ENCODE measurements at places on chromosomes 4 and X. TPM values are rescaled to one million over a fixed set of nuclear protein-coding genes. Genes with fewer than 3 reads are reported as not detected.

DNA sequence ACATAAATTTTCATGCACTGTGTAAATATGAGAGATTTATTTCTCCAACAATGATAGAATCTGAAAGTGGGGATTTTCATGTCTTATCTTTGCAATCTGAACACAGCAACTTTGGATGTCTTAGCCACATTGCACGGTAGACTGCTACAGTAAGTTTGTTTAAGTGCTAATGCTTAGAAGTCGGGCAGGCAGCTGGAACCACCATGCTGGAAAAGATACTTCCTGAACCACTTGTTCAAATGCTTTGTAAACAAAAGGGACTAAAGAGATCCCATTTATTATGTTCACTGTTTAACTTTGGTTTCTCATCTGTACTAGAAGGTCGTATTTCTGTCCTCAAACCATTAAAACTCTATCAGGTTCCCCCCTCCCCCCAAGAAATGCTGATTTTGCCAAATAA lies 555.9 kb upstream of the DIPK2B start:
- no peak for DNase-seq

GRCh38 chrX:94265323-94265722 lies 591.3 kb downstream of the FAM133A start:
- no peak for DNase-seq

Gene DCAF12L1
- total RNA-seq, result 5.6 TPM

GRCh38 chr4:144564358-144564757 lies 81.6 kb upstream of the HHIP start:
- DNase-seq, result no peak

GRCh38 chrX:38664285-38664684 lies 102.9 kb downstream of the TSPAN7 start:
- DNase-seq, result peak; percentile 49

DNA sequence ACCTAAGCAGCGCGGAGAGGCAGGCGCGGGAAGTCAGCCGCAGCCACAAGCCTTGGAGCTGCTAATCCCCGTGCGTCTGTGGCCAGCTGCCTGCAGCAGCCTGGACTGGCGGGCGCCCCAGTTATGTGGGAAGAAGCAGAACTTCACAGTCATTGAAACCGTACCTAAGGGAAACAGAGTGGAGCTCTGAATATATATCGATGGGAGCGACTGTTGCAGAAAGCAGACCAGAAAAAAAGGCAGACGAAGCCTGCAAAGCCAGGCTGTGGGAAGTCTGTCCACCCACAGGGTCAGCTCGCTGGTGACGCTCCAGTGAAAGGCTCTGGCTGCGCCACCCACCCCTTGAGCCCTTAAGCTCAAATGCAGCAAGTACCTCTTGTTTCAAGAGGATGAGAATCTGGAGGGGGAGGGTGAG lies 24.7 kb downstream of the KCNE5 start:
- peak; percentile 32 for DNase-seq

DNA sequence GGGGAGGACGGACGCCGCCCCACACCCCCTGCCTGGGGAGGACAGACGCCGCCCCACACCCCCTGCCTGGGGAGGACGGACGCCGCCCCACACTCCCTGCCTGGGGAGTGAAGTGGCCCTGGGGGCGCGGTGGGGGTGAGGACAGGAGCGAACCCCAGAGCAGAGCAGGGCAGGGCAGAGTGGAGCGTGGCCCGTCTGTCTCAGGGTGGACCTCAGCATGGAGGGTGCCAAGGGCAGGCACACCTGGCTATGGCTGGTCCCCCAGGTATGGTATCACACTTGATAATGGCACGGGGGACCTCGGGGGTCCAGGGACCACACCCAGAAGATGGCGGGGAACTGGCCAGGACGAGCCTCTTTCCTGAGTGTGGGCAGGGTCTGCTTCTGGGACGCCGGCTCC lies 9.6 kb downstream of the LRPAP1 start:
- no peak for DNase-seq

DNA sequence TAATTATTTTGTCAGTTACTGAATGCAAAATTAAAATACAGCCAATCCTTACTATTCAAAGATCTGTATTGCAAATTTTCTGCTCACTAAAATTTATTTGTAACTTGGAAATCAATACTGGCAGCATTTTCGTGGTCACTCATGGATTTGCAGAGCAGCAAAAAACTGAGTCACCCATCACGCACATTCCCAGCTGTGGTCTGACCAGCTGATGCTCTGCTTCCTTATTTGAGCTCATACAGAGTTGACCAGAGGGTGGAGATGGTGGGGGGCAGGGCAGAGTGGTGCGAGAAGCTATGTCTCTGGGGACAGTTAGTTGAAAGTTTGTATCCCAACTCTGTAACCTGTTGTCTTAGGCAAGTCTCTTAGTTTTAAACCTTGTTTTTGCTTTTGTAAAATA lies 214.8 kb downstream of the SPCS3 start:
- no peak for DNase-seq

DNA sequence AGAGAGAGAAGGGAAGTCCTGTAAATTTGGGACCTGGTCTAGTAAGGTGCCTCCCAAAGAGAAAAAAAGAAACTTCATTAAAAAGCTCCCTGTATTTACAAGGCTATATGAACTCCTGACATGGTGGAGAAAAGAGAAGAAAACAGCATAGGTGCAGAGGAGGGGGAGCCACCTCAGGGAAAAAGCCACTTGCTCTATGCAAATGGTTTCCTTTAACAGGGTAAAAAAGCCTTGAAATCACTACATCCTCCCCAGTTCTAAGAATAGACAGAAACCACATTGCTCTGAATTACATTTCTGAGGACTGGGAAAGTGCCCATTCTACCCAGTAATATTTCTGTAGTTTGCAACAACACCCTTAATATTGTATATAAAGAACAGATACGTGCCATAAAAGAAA lies 165.5 kb downstream of the KLF8 start:
- no peak for DNase-seq

DNA sequence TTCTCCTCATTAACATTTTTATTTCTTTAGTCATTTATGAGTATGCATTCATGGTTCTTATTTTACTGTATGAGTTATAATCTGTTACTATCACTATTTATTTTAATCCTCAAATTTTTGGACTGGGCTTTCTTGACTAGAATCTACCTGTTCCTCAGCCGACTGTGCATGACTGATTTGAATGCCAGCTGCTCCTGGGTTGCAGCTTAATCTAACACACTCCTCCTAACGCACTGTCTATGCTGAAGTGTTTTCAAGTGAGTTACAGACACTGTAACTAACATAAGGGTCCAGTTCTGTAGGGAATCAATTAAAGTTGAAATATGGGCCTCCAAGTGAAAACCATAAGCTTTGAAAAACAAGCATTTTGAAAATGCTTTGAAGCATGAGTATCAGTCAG lies 137.4 kb upstream of the ARSJ start:
- DNase-seq, result no peak

Gene SFRP2
- total RNA-seq, result 214 TPM

Gene SHISA3
- total RNA-seq, result 6.6 TPM

- DNase-seq, result no peak
Observed at GRCh38 chr4:24570172-24570571, 14.2 kb downstream of the DHX15 start.

GRCh38 chr4:26009502-26009901 lies 95.5 kb downstream of the SMIM20 start:
- DNase-seq, result no peak

GRCh38 chr4:83618431-83618830 lies 82.5 kb downstream of the GPAT3 start:
- DNase-seq, result peak; percentile 23

DNA sequence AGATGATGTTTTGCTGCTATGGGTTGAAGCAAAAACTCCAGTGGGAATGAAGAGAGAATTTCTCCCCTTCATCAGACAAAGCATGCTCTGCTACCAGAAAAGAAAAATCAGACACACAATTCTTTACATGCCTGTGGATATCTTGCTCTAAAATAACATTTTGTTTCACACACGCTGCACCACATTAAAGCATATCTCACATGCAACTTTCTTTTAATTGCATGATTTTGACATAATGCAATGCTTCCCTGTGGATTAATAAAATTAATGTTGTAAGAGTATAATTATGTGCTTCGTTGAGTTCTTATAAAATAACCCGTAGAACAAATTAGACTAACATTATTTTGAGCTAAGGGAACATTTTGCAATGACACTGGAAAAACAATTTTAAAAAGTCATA lies 2230.7 kb downstream of the PCDH7 start:
- no peak for DNase-seq

DNA sequence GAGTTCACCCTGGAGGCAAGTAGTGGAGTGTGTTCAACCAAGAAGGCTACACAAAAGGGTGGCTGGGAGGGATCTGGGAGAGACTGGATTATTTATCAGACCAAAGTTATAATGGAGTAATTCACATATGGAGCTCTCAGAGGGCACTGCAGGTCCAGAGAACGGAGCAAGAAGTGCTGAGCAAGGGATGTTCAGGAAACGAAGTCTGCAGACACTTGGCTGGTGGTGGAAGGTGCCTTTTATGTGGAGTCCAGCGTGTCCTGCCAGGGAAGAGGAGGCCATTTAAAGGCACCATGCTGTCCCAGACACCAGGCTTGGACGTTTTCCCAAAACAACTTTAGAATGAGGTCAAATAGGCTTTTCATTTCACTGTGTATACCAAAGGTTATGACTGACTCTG lies 130.1 kb downstream of the CEP135 start:
- DNase-seq, result no peak

Gene LRCH2
- total RNA-seq, result 8.6 TPM

Gene GJB1
- not detected for total RNA-seq

DNA sequence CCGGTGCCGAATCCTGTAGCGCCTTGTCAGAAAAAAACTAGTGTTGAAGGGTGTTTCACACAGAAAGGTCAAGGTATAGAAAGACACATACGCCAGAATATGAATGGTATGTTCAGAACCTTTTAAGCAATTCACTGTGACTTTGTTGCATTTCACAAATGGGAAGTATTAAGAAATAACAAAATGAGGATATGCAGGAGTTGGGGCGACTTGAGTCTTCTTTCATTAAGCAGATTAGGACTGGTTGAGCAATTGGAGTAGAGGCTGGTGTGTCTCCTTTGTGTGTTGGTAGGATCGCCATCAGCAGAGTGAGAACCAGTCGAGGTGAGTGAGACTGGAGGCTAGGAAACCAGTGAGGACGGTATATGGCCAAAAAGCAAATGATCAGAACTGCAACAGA lies 1454.5 kb upstream of the TENM3 start:
- DNase-seq, result no peak

- no peak for DNase-seq
Observed at GRCh38 chr4:98710831-98711230, 52.4 kb upstream of the TSPAN5 start.

DNA sequence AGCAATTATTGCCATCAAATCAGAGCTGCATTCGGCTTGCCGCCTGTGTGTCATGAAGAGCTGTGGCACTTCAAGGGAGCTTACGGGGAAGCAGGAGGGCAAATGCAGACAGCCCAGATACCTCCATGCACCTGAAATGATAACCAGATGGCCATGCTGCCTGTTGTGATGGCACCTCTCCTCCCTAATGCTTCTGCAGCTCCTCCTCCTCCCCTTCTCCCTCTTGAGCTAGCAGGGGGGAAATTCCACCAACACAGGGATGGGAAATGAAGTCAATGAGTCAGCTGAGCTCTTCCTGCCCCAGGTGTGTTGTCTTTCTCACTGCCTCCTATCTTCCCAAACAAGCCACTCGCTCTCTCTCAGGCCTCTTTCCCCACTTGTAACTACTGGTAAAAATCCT lies 565.0 kb downstream of the BCOR start:
- DNase-seq, result no peak

DNA sequence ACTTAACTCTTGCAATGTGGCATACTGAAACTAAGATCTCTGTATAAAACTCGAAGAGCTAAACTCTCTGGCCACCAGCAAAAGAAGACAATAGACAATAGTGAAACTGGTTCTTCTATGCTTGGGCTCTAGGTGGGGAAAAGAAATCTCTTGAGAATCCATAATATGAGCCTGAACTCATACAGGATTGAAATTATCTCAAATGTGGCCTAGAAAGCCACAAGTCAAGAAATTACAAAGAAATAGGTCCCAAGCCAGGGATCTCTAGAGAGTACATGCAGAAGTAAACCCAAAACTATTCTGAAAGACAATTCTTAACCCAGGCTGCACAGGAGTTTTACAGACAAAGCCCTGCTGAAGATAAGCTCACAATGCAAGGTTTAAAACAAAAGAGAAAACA lies 127.4 kb downstream of the ANAPC10 start:
- DNase-seq, result no peak

Gene HPGDS
- total RNA-seq, result not detected

DNA sequence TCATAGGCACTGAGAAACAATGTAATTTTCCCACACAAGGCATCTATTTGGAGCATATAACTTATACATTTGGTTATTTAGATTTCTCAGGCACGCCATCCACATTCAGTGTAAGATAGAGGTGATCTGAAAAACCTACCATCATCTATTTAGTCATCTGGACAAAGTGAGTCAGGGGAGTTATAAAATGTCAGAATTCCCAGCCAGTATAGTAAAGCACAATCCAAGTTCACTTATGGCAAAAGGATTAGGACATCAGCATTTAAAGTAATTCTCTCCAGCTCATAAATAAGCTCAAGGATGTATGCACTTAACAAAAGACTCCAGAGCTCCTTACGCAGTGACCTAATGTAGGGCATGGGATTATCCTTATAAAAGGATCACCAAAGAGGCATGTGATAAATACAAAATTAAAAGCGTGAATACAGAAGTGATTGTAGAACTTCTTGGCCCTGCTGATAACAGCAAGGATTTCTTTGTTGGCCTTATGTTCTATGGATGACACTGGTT lies 65.3 kb upstream of the DCLK2 start:
- no peak for DNase-seq
